ENCODE measurements at places on chromosomes 4 and X.

DNA sequence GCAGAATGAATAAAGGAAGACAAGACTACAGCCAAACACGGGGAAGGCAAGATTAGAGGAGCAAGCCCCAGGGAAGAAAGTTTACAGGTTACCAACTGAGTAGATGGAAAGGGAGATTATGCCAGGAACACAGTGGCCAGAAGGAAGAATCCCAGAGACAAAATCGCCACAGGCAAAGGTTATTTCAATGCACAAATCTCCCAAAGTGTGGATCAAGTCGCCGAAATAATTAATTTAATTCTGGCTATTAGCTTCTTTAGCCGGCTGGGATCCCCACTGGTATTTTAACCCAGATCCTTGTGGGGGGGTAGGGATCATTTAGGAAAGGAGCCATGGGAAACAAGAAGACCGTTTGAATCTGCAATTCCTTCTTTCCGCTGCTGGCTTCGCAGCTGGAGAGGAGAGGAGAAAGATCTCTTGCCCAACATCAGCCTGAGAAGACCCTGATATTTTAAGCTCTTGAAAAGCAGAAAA, 171.0 kb downstream of the DHX15 start:
- DNase-seq, result no peak

GRCh38 chrX:103831342-103831802, 685 bp downstream of the RAB9B start:
- DNase-seq, result no peak

DNA sequence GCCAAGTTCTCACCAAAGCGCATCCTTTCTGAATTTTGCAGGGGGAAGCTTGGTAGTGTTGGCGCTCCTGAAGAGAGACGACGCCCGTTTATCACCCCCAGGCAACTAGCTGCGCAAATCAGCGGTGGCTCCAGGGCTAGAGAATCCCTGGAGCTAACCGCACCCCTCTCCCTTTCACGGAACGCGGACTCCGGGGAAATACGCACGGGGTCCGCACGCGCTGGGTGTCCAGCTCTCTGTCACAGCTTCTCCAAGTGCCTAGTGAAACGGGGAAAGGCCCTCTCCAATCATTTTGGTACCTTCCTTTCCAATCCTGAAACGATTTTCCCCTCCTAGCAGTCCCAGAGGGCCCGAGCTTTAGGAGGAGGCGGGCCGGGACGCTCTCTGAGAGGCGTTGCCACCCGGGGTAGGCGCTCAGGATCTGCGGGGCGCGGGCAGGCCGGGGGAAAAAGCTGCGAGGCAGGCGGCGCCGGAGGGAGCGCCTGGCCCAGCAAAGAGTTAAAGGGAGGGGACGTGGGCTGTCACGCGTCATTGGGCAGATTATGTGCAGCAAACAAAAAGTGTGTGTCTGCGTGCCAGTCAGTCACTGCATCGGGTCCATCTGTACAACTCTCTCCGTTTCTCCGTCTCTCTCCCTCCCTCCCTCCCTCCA, at the start of gene PRDM8:
TSS of gene PRDM8 (plus strand) at position 582 of the 652 bp plus-strand sequence. CDS start 2,578 bp downstream, outside the sequence.
- no peak for DNase-seq

- DNase-seq, result no peak
Observed at GRCh38 chr4:91057871-91058270, 930.7 kb downstream of the CCSER1 start.

GRCh38 chrX:134604701-134605311, 53.5 kb downstream of the PLAC1 start:
- DNase-seq, result no peak

GRCh38 chr4:25489253-25489797, 112.3 kb downstream of the ANAPC4 start:
- DNase-seq, result no peak

GRCh38 chr4:152220201-152220666, 315.7 kb downstream of the FBXW7 start:
- DNase-seq, result no peak

DNA sequence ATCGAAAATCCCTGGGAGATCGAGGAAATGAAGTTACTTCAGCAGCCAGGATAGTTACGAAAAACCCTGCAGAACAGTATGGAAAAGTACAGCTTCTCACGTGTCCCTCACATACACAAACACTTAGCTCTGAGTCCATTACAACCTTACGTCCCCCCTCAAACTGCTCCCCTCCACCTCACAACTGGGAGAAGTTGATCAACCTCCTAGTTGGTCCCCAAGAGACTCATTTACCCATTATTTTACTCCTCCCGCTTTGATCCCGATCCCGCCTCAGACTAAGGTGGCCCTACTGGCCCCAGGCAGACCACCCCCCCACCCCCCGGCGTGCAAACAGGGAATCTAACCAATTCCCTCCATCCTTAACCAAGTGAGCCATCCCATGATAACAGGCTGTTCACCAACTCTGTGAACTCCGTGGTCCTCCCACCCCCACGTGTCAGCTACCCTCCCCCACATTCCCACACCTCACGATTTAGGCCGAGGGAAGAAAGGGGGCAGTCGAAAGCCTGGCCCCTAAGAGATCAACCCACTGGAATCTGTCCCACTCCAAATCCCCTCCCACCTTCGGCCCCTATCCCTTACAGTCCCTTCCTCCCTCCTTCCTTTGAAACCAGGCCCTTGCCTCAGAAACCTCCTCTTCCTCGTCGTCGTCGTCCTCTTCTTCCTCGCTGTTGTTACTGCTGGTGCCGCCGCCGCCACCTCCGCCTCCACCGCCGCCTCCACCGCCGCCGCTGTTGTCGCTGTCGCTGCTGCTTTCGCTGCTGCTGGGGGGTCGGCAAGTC, 755 bp downstream of the ANKRD17 start:
- peak; percentile 42 for DNase-seq

GRCh38 chr4:36399762-36400353, 118.4 kb downstream of the DTHD1 start:
- DNase-seq, result no peak

DNA sequence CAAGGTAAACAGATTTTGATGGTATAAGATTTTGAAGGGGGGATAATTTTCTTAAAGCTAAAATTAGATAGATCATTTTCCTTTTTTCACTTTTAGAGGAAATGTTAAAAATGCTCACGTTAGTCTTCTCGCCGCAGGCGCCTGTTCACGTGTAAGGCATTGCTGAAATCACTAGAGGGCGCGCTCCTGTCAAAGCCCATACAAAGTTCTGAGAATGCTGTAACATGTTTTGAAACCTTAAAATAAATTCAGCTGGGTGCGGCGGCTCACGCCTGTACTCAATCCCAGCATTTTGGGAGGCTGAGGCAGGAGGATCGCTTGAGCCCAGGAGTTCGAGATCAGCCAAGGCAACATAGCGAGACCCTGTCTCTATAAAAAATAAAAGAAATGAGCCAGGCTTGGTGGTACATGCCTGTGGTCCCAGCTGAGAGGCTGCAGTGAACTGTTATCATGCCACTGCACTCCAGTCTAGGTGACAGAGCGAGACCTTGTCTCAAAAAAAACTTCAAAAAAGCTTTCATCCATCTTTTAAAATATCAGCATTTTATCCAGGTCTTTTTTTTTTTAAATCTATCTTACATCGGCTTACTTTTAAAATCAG, 138.0 kb downstream of the RBMX2 start:
- DNase-seq, result no peak

- DNase-seq, result no peak
Observed at GRCh38 chrX:11648705-11649519, 16.8 kb downstream of the ARHGAP6 start.

- no peak for DNase-seq
Observed at GRCh38 chr4:78022517-78022916, 34.6 kb upstream of the FRAS1 start.

DNA sequence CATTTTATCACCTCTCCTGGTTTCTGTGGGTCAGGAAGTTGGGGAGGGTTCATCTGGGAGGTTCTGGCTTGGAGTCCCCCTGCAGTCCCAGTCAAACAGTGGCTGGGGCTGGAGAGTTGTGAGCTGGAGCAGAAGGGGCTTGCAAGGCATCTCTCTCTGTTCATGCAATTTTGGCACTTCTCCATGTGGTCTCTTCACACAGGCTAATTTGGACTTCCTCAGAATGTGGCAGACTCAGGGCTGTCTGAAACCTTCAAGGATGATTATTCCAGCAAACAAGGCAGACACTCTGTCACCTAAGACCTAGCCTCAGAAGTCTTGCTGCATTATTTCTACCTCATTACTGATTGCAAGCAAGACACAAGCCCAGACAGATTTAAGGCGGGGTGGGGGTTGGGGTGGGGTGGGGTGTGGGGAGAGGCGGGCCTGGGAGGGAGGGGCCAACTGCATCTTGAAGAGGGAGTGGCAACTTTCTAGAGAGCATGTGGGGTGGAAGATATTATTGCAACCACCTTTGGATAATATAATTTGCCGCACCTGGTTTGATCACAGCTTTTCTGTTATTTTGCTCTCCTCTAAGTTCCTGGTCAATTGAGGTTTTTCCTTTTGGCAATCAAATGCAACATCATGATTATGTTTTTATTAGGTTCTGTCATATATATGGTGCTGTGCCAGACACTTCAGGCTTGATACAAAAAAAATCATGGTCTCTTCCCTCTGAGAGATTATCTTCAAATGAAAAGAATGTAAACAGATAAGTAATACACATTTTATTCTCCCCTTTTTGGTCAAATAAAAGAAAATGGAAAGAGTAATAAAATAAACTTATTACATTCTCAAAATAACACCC, 799.5 kb downstream of the RPA4 start:
- no peak for DNase-seq

GRCh38 chrX:14936561-14936960, 63.3 kb downstream of the MOSPD2 start:
- no peak for DNase-seq

- no peak for DNase-seq
Observed at GRCh38 chrX:97490656-97491055, 606.9 kb downstream of the RPA4 start.

DNA sequence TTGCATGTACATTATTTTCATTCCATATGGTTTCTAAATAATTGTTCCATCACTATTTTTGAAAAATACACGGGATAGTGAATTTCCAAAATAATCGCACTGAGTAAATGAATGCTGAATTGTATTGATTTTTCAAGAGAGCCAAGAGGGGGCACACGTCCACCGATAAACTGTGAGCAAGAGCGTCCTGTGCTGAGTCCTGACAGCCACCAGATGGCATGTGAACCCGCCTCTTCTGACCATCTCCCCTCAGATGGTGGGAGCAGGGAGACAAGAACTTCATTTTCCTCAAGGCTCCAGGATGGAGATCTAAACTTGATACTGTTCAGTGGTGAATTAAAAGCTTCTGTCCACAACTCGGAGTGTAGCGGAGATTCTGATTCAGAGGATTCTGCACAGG, 30.6 kb upstream of the IL9R start:
- no peak for DNase-seq

GRCh38 chr4:41822325-41822724, 73.8 kb upstream of the PHOX2B start:
- no peak for DNase-seq

DNA sequence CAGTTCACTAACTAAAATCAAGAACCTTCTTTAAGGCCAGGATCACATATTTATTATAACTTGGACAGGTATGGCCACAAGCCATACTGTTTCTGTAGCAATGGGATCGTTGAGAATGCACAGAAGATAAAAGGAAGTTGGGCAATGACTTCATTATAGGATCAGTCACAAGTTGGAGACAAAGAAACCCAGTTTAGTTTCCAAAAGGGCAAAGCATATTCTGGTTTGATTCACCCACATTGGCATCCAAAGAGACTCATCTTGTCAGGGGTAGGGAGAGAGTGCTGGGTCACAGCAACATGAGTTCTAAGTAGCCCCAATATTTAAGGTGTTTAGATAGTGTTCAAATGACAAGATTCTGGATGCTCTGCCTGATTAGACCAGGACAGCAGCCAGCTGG, 317.1 kb upstream of the GALNT7 start:
- DNase-seq, result no peak

GRCh38 chr4:99207911-99208718, 10.9 kb downstream of the ADH6 start:
- DNase-seq, result no peak

DNA sequence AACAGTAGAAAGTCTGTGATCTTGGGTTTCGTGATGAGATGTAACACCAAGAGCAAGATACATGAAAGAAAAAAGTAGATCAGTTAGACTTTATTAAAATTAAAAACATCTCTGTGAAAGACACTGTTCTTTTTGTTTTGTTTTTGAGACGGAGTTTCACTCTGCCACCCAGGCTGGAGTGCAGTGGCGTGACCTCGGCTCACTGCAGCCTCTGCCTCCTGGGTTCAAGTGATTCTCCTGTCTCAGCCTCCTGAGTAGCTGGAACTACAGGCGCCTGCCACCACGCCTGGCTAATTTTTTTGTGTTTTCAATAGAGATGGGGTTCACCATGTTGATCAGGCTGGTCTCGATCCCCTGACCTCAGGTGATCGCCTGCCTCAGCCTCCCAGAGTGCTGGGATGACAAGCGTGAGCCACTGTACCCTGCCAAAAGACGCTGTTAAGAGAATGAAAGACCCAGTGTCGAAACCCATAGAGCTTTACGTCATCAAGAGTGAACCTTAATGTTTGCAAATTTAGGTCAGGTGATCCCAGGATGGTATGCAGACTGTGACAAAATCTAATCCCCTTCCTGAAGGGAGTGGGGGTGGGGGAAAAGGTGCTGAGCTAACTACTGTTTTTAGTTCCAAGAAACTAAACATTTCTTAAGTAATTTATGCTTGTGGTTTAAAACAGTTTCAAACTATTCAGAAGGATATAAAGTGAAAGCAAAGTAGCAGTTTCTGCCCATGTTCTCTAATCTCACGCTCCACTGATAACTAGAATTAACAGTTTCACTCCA, 8.0 kb downstream of the OFD1 start:
- no peak for DNase-seq

- DNase-seq, result no peak
Observed at GRCh38 chr4:40838742-40839141, 89.0 kb downstream of the NSUN7 start.

GRCh38 chrX:50988649-50989048, 78.1 kb downstream of the BMP15 start:
- DNase-seq, result no peak

- no peak for DNase-seq
Observed at GRCh38 chr4:74447636-74448233, 2.8 kb downstream of the AREG start.

DNA sequence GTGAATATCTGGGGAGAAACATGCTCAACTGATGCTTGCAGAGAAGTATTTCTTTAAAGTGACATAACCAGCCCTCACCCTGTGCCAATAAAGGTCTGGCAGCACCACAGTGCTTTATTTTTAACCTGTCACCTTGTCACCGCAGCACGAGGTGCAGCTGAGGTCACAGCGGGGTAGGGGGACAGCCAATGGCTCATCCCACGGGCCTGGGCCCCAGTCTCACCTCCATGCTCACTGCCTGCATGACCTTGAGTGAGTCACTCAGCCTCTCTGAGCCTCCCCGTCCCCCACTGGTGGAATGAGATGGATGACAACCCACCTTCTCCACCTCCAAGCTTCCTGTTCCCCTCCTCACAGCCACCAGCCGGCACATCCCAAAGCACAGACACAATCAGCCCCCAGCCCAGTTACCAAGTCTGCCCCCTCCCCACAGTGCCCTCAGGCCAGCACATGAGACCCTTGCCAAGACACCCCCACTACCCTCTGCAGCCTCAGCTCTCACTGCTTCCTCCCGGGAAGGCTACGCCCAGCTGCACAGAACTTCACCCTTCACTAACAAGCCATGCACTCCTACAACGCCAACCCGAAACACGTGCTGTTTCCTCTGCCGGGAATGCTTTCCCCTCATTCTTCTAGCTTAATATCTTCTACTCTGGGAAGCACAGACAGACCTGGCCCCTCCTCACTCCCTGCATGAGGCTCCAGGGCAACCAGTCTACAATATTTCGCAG, 24.9 kb upstream of the MAN2B2 start:
- no peak for DNase-seq
